ENCODE measurements at places on chromosomes 16 and 17. TPM values are rescaled to one million over a fixed set of nuclear protein-coding genes. Genes with fewer than 3 reads are reported as not detected.
A peak's percentile ranks its signal among the peaks of the same experiment; 100 is the strongest.

The USP6 gene
- 0.15 TPM for total RNA-seq

The CALB2 gene
- 1.6 TPM for total RNA-seq

The MYH13 gene
- total RNA-seq = not detected

The MYL4 gene
- total RNA-seq = 133 TPM

The FMNL1 gene
- total RNA-seq = 14.0 TPM

The SHISA6 gene
- 0.59 TPM for total RNA-seq

The TMUB2 gene
- 23.6 TPM for total RNA-seq

The TBX21 gene
- 0.40 TPM for total RNA-seq

The GRAP gene
- total RNA-seq = 2.2 TPM

DNA sequence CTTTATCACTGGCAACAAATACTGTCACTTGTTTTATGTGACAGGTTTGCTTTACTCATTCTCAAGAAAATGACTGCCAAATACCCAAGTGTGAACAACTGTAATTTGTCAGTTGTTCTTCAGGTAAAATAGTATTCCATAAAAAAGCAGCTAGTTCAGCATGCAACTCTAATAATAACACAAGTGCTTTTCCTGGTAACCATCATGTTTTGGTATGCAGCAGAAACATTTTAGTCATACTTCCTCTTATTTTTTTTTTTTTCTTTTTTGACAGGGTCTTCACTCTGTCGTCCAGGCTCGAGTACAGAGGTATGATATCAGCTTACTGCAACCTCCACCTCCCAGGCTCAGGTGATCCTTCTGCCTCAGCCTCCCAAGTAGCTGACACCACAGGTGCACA is 4.6 kb downstream of the TERF2 start:
- no peak for DNase-seq

GRCh38 chr17:61593426-61593825 is 2.4 kb upstream of the NACA2 start:
- DNase-seq = no peak

DNA sequence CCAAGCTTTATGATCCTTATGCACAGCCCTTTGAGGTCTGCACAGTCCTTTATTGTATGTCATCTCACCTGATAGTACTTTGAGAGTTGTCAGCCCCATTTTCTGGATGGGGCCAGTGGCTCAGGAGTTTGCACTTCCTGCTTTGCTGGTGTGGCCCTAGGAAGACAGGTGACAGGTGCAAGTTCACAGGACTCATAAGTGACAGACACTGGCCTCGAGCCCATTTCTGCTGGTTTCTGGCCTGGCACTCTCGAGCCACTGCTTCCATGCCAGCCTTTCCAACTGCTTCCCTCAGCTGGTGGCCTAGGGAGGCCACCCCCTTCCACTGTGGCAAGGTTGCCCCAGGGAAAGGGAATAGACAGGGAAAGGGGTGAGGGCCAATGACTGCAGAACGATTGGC is 84.4 kb upstream of the CCL1 start:
- peak; percentile 33 for DNase-seq

DNA sequence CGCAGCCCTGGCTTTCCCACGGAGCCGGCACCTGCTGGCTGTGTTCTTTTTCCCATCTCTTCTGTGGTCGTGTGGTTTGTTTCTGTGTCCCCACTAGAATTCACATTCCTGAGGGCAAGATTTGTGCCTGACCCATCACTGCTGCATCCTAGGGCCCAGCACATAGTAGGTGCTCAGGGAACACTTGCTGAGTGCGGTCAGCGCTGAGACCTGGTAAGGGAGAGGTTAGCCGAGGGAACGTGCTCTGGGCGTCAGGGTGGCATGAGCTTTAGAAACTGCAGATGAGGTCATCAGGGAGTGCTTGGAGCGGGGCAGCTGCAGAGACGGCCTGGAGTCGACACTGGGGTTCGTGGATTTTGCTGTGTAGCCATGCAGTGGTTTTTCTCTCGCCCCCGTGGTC is 5.9 kb downstream of the DEF8 start:
- DNase-seq = no peak

DNA sequence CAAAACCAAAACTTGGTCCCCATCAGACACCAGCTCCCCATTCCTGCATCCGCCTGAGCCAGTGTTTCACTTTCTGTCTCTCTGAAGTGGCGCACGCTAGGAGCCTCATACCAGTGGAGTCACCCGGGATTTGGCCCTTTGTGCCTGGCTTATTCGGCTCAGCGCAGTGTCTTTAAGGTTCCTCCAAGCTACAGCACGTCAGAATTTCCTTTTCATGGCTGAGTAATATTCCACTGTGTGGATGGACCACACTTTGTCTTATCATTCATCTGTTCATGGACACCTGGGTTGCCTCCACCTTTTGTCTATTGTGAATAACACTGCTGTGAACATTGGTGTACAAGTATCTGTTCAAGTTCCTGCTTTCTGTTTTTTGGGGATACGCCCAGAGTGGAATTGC is 45.2 kb upstream of the CHMP6 start:
- DNase-seq = no peak

DNA sequence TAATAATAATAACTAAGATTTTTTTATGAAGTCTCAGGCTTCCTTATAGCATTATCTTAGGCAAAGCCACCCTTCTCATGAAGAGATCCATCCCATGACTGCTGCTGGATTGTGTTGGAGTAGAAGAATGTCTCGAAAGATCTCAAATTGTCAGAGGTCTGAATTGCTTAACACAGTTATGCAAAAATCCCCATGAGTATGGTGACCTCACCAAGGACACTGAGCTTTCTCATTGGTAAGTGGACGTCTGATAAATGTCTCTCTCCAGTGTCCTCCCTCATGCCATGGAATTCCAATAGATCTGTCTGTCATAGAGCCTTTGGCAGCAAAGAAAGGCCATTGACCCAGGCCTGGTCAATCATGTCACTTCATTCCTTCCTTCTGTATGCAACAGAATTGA is 264.5 kb downstream of the CDH11 start:
- DNase-seq = no peak

- peak; percentile 93 for DNase-seq
Measured at GRCh38 chr16:660459-661183, 7.3 kb upstream of the RHOT2 start.

GRCh38 chr17:836151-836550 is 54.0 kb downstream of the MRM3 start:
- no peak for DNase-seq

- DNase-seq = peak; percentile 90
Measured at GRCh38 chr17:55273579-55274354, 9.0 kb downstream of the HLF start.

- DNase-seq = no peak
Measured at GRCh38 chr17:18176176-18176575, 7.5 kb upstream of the ALKBH5 start.

GRCh38 chr17:41915020-41915419 is 3.7 kb downstream of the ACLY start:
- no peak for DNase-seq

DNA sequence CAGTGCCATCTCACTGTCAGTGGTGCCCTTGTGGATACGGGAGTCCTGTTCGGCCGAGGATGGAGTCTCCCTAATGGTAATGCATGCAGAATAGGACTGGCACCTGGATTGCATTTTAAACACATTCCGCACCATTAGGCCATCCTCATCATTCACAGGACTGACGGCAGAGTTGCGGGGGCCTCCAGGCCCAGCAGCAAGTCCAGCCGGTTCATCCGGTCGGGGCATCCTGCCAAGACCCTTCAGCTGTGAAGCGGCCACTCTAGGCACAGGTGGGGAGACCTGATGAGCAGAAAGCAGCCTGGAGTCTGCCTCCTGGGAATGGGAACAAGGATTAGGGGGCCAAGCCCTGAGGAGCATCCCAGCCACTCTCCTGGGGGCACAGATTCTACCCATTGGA is 90.3 kb upstream of the XYLT1 start:
- no peak for DNase-seq

DNA sequence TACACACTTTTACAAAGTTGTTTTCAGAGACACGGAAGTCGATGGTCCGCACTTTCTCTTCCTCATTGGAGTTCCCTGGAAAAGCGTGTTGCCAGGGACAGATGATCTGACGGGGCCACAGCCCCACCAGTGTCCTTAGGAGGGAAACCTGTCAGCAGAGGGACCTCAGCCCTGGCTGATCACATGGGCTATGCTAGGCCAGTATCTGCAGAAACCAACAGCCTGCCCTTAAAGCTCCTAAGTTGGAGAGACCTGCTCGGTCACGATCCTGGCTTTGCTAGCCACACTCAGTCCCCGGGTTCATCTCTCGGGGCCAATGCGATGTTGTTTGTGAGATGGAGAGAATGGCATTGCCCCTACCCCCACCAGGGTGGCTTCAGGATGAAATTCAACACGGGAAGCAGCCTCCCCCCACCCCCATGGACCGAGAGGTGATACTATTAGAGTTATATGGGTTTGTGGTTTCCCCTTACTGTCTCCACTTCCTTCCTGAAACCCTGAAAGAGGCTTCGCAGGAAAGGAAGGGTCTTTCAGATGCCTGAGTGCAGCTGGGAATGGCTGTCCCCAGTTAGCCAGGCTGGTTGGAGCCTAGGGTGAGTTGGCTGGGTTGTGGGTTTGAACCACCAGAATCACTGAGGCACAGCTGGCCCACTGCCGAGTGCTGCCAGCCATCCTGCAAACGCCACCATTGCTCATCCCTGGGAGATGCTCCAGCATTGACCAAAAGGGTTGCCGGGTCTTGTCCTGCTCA is 16.6 kb downstream of the RMI2 start:
- DNase-seq = no peak

DNA sequence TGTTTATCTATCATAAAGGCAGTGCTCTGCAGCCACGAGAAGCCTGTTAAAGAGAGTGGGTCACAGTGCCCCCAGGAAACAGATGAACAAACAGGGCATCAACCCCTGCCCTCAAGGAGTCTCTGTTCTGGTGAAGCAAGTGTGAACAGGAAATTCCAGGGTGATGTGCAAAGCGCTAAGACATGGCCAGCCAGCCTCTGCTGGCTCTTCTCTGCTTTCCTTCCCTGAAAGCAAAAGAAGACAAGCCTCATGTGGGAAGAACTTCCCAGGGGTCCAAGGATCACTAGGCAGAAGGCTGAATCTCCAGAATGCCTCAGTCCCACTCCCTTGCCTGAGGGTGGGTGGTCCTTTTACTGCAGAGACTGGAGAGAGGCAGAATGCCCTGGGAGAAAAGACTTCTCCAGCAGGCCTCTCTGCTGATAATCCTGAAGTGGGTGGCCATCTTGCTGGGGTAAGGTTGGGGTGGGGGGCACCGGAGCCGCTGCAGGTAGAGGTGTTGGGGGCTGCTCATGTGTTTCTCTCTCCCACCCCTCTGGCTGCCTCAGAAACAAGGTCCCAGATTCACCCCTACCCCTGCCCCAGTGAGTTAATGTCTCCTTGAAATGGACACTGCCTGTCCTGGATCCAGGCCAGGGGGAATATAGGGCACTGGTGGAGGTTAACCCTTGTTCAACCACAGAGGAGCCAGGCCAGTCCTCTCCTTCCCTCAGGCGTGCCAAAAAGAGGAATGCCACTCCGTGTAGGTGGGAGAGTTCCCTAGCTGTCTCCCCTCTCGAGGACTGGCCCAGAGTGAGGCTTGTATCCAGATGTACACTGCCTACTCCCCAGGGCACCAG is 2.4 kb downstream of the ANKRD13B start:
- DNase-seq = no peak

- DNase-seq = no peak
Measured at GRCh38 chr16:27341549-27341948, 27.8 kb downstream of the IL4R start.

- DNase-seq = no peak
Measured at GRCh38 chr17:14078027-14078426, 8.7 kb downstream of the COX10 start.

DNA sequence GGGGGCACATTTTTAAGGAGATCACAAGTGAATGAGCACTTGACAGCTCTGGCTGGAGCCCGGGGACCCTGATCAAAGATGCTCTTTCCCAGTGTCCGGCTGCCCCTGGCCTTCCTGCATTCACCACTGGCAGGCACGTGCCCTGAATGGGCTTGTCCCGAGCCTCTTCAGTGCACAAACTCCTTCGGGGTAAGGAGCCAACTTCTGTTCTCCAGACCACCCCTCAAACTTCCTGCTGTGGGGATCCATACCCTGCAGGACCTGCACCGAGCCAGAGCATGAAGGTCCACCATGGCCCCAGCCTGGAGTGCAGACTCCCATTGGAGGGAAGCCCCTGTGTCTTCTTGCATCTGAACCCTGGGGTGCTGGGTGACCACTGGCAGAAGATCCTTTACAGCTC is 9.8 kb upstream of the SLC12A3 start:
- no peak for DNase-seq

DNA sequence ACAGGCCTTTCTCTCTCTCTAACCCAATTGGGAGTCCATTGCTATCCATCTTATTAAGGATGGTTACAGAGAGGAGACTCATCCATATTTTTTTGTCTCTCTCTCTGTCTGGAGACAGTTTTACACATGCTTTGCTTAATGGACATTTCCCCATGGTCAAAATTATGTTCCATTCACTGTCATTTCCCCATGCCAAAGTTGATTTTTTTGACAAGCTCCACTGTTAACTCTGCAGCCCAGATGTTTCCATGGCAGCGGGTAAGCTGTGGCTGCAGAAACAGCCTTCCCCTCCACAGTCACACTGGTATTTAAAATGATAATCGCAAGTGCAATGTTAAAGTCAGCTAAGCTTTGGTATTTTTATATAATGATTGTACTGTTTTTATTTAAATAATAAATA is 63.9 kb upstream of the HLF start:
- DNase-seq = no peak

- DNase-seq = no peak
Measured at GRCh38 chr17:56447171-56447570, 146.3 kb upstream of the NOG start.

DNA sequence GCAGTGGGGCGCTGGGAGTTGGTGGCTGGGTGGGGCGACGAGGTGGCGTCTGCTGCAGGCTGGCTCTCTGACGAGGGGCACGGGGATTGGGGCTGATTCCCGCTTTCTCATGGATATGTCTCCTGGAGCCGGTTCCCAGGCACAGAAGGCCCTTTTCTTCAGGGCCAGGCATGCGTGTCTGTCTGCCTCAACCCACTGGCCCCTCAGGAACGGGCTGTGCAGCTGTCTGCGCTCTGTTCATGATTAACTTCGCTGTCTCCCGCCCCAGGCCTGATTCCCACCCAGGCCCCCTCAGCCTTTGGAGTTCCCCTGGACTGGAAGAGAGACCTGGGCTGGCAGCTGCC is 53.1 kb downstream of the RAP1GAP2 start:
- DNase-seq = no peak

DNA sequence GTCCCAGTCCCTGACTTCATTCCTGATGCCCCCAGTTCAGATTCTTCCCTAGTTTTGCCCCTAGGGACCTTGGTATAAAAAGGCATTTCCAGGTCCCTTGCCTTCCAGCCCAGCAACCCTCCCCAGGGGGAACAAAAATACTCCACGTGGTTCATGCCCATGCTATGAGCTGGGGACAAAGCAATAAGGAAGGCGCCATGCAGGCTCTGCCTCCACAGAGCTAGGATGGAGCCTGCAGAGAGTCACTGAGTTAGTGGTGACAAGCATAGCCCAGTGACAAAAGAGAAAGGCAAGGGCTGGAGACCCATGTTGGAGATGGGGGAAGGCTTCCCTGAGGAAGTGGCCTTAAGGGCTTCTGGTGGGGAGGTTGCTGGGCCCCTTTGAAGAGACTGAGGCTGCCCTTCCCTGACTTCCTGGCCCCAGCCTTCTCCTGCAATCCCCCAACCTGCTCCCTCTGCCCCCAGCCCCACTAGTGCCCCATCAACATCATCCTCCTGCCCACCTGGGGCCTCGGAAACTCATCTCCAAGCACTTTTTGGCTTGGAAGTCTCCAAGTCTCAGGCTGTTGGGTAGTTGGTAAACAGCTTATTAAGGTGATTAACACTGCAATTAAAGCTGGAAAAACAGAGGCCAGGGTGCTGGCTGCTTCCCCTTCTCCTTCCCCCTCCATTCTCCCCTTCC is 9.6 kb downstream of the DLX3 start:
- no peak for DNase-seq

- DNase-seq = peak; percentile 55
Measured at GRCh38 chr17:3911271-3912053, 4.8 kb downstream of the P2RX1 start.

GRCh38 chr17:49508061-49508865 is 13.2 kb downstream of the NGFR start:
- DNase-seq = no peak

Data from left ventricle myocardium superior (tissue), 1 donor.